ENCODE measurements at places on chromosomes 2 and 18.

DNA sequence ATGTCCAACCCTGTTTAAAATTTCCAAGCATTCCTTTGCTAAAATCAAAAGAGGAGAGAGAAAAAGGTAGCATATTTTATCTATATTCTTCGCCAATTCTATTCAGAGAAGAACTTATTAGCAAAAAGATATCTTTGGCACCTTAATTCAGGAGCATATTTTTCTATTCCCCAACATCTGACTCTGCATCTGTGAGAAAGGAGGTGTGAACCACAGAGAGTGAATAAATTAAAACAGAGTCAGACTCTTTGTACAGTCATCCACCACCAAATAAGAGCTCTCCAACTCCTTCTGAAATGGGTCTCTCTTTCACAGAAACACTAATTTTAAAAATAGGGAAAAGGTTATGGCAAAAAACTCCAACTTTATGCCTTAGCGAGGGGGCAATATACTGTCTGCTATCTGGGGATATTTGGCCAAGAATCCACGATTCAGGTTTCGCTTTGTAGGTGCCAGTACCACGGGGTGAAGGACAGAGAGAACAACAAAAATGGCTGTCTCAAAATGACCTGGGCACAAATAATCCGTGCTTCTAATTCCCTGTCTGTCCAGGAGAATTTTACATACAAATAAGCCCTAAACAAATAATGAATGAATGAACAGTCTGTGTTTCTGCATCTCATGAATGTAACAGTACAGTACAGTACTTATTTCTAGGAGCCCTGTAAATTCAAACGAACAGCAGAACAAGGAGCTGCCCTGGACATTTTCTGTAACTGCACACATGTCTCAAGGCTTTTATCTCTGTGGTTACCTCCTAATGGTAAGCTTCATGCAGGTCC is 43.4 kb downstream of the EPB41L3 start:
- DNase-seq: no peak

GRCh38 chr2:10926191-10926820 is 14.6 kb downstream of the KCNF1 start:
- DNase-seq: no peak

DNA sequence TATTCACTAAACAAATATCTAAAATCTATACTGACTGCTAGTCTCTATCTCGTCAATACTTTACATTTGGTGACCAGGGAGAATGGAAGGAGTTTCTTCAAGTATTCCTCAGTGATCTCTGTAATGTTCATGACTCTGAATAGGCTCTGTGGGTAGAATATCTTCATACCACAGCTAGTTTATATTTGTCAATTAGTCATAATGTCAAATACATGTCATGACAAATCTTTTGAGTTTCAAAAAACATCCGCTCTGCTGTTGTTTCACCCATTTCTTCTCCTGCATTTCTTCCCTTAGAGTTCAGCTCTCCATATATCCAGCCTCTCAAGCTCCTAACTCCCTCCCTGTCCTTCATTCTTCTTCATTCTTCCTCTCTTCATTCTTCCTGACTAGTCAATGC is 206.5 kb upstream of the FANCL start:
- DNase-seq: no peak

DNA sequence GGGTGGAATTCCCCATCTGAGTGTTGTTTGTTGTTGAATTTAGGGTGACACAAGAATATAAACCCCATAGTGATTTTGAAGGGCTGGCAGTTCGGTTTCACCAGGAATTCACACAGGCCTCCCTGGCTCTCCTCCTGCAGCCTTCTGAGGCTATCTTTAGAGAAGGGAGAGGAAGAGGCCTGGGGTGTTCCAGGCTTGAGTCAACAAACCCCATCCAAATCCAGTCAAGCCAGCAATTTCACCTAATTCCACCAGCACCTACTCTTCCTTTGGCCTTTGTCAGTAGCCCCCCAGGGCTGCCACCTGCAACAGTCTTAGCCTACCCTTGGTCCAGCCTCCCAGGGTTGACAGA is 32.0 kb downstream of the MARCHF4 start:
- no peak for DNase-seq

GRCh38 chr2:106851881-106852501 is 34.0 kb downstream of the ST6GAL2 start:
- no peak for DNase-seq

DNA sequence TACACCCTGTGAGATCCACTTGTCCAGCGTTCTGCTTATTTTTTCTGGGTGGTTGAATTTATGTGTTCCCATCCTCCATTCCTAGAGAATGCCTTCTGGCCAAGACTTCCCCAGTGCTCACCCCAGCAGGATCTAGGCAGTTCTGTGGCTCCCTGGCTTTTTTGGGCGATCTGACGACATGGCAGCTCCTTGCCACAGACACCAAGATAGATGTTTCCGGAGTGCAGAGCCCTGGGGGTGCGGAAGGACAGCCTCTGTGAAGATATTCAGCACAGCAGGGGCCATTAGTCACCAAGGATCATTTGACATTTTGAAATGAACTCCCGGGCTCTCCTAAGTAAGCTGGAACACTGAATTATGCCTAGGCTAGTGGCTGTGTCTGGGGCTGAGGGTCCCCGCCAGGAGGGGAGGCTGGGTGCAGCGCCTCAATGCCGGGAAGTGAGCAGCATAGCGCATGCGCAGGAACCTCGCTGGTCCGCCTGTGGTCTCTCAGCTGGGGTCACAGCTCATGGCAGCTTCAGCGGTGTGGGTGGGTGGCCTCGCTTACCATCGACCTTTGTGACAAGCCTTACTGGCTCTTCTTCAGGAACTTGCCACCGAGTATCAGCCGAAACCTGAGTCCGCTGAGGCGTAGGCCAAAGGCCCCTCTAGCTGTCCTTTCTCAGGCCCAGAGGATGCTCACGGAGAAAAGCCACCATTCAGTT is 60.3 kb downstream of the MEX3C start:
- DNase-seq: no peak

DNA sequence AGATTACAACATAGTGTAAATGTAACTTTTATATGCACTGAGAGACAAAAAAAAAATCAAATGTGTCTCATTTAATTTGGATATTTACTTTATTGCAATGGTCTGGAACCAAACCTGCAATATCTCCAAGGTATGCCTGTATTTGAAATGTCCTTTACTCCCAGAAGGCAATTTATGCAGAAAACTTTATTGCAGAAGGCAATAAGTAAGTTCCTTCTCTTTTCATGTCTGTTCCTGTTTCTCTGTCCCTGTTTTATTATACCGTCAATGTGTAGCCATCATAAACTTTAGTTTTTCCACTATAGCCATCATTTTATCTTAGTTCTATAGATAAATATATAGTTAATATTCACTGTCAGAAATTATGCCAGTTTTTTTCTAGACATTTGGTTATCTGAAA is 513.1 kb upstream of the FAM98A start:
- no peak for DNase-seq

DNA sequence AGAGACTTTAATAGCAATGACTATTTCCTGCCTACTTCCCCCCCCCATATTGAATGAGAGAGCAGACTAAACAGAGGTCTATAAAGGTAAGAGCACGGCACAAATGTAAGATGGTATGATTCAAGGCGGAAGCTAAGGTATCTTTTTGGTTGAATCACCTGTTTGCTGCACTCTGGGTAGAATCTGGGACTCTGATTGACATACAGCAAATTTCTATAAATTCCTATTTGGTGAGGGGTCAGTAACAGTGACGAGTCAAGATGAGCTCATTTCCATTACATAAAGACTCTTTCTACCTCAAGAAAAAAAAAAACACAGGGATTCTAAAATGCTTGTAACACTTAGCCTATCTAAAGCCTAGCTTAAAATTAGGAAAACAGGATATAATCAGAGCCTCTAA is 297.3 kb downstream of the TNS1 start:
- no peak for DNase-seq

- DNase-seq: peak; percentile 32
Observed at GRCh38 chr18:21241301-21242048, 557 bp upstream of the GREB1L start.

DNA sequence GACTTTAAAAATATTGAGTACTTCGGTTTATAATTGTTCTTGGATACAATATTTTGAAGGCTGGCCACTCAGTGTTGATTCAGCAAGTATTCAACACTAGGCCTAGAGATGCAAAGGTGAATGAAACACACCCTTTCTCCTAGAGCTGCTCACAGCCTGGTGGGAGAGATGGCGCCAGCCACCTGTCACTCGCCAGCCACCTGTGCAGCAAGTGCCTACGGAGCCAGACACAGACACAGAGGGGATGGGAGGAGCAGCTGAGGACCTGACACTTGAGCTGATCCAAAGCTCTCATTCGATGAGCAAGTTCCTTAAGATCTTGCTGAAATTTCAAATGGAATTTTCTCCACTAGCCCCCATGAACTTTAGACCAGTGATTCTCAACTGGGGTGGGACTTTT is 151.1 kb upstream of the RIOK3 start:
- DNase-seq: peak; percentile 37

DNA sequence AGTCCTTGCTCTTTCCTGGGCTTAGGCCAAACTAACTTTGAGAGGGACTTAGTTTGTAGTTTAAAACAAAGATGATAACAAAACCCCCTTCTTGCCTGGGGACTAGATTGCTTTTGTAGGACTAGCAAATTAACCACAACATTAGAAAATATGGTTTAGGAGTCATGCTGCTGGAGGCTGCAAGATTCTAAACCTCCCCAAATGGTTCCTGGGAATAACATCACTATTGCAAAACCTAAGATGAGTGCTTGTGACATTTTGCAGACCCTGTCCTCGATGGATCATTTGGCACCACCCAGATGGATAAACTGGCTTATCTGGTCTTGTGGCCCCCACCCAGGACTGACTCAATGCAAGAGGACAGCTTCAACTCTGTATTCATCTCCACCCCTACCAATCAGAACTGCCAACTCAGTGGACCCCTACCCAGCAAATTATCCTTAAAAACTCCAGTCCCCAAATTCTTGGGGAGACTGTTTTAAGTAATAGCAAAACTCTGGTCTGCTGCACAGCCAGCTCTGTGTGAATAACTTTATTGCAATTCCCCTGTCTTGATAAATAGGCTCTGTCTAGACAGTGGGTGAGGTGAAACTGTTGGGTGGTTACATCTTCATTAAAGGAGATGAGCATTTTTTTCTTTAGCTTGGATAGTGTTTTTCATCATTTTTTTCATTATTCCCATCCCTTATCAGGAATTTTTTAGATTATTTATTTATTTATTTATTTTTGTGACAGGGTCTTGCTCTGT is 58.9 kb downstream of the SPTBN1 start:
- no peak for DNase-seq

DNA sequence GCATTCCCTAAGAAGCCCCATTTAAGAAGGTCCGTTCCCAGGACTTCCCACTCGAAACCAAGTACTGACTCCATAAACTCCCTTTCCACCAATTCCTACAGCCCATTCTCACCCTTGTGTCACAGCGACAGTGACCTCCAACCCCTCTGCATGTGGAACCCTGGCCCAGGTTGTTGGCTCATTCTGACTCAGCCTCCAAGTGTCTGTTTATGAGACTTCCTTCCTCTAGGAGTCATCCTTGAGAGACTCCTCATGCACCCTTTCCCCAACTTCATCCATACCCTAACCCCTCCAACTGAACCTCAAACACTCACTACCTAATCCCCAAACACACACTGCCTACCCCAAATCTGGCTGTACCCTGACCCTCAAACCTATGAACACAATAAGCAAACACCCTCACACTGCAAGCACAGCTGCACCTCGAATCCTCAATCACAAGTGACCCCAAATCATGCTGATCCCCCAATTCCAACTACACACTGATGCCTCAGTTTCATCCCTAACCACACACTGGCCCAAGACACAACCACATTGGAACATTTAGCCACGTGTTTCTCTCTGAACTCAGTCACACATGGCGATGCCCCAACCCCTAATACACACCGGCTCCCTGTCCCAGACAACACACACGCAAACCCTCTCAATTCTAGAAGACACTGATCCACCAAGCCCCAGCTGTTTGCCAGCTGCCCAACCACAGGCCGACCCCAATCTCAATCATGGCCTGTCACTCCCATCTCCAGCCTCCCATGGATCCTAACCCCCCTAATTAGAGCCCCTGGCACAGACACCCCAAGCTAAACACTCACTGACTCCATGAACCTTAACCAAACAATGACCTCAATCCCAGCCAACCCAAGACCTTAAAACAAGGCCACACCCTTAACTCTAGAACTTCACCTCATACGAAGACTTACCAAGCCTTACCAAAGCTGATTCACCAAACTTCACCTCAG is 219.6 kb downstream of the CYP26B1 start:
- DNase-seq: no peak

DNA sequence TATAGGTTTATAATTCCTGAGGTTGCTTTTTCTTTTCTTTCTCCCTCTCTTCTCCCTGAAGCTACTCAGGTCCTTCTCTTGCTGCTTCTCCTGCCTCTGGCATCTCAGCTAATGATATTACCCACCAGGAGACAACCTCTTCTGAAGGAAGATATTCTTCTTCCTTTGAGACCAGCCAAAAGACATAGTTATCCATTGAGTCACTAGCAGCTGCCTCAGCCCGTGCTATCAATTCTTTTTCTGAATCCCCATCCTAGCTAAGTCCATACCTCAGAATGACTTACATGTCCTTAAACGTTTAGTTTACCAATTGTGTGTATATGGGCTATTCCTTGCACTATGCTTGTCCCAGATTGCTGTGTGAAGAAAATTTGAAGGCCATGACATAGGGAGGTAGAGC is 25.0 kb upstream of the RNF103 start:
- DNase-seq: no peak

- peak; percentile 19 for DNase-seq
Observed at GRCh38 chr2:73163483-73164367, 38.6 kb upstream of the NOTO start.

- no peak for DNase-seq
Observed at GRCh38 chr2:36059691-36060090, 295.9 kb upstream of the CRIM1 start.

GRCh38 chr2:79789811-79790210 is 277.0 kb downstream of the CTNNA2 start:
- no peak for DNase-seq

DNA sequence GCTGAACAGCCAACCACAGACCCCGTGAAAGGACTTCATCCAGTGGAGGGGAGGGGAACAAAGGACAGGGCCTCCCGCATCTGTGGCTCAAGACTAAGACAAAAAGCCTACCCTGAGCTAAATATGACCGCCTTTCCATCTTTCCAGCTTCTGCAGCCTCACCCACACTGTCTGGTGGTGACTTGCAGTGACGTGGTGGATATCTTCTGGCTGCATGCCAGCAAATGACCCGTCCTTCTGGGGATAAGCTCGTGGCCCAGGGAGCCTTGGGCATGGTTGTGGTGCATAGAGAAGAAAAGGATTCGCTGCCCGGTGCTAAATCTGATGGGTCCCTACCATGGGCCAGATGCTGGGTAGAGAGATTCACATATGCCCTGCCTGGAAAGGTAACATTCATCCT is 8.7 kb upstream of the NGEF start:
- no peak for DNase-seq

GRCh38 chr2:222738809-222739208 is 67.4 kb downstream of the MOGAT1 start:
- no peak for DNase-seq

GRCh38 chr2:112724591-112725525 is 4.0 kb downstream of the NT5DC4 start:
- DNase-seq: no peak
